ENCODE measurements at places on chromosomes 13 and 19.
A peak's percentile ranks its signal among the peaks of the same experiment; 100 is the strongest.

- DNase-seq, result no peak
Observed at GRCh38 chr13:103671547-103671946, 605.3 kb upstream of the SLC10A2 start.

GRCh38 chr19:50311723-50312635 is 17.2 kb downstream of the KCNC3 start:
- DNase-seq, result no peak

DNA sequence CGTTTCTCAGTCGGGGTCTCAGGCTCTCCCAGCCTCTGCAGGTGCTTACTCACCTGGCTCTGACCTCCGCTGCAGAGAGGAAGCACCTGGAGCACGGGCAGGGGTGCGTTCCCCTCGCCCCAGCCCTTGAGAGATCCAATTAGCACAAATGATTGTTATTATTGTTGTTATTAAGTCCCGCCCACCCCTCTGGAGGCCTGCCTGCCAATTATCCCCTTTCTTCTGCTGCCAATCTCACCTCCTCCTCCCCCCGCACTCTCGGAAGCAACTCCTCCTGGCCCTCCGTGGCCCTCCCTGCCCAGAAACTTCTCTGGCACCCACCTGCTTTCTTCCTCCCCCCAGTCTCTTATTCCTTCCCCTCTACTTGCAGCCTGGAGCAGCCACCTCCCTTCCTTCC is 8.8 kb downstream of the ZNF787 start:
- no peak for DNase-seq

- no peak for DNase-seq
Observed at GRCh38 chr19:4922530-4923275, 13.4 kb downstream of the UHRF1 start.

- no peak for DNase-seq
Observed at GRCh38 chr19:3464587-3465235, 15.6 kb downstream of the SMIM24 start.

- no peak for DNase-seq
Observed at GRCh38 chr19:33220115-33220514, 5.5 kb downstream of the SLC7A10 start.

DNA sequence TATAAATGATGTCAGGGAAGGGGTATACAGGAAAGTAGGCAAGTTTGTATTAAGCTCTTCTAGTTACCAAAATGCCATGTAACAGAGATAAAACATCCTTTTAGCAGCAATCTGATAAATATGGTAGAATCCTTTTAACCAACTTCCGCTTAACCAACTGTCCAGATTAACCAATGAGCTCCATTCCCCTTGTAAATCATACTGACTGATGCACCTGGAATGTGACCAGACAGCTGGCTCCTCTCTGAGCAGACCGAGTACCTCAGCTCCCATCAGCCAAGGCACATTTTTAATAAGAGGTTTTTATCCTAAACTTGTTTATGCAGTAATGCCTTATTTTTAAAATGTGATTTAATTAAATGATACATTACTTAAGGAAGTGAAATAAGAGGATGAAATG is 66.4 kb downstream of the KLF12 start:
- no peak for DNase-seq

DNA sequence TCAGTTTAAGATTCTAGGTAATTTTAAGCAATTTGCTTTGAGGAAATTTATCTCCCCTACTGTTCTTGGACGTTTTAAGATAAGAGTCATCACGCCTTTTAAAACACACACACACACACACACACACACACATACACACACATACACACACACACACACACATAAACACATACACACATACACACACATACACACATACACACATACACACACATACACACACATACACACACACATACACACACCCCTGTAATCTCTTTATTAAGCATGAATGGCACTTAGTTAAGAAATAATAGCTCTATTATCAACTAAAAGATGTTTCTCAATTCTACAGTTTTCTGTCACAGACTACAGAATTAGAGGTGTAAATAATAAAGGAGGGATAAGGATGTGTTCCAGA is 49.2 kb downstream of the EFNB2 start:
- DNase-seq, result no peak

DNA sequence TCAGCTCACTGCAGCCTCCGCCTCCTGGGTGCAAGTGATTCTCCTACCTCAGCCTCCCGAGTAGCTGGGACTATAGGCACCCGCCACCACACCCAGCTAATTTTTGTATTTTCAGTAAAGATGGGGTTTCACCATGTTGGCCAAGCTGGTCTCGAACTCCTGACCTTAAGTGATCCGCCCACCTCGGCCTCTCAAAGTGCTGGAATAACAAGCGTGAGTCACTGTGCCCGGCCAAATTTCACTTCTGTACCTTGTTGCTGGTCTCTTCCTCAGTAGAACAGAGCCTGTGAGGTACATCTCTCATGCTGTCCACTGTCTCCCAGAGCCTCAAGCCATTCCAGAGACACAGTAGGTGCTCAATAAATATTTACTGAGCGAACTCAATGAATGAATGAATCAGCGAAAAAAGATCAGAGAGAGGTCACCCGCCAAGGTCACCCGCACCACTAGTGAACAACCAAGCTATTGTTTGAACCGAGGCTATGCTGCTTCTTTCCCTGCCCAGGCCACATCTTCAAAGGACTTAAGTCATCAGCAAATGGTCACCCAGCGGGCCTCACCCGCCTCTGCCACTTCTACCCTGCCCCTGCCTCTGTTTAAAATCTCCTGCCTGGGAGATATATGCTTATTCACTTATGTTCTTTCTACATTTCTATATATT is 9.3 kb downstream of the TMEM143 start:
- peak; percentile 43 for DNase-seq

- no peak for DNase-seq
Observed at GRCh38 chr13:95181586-95181985, 119.7 kb downstream of the ABCC4 start.

DNA sequence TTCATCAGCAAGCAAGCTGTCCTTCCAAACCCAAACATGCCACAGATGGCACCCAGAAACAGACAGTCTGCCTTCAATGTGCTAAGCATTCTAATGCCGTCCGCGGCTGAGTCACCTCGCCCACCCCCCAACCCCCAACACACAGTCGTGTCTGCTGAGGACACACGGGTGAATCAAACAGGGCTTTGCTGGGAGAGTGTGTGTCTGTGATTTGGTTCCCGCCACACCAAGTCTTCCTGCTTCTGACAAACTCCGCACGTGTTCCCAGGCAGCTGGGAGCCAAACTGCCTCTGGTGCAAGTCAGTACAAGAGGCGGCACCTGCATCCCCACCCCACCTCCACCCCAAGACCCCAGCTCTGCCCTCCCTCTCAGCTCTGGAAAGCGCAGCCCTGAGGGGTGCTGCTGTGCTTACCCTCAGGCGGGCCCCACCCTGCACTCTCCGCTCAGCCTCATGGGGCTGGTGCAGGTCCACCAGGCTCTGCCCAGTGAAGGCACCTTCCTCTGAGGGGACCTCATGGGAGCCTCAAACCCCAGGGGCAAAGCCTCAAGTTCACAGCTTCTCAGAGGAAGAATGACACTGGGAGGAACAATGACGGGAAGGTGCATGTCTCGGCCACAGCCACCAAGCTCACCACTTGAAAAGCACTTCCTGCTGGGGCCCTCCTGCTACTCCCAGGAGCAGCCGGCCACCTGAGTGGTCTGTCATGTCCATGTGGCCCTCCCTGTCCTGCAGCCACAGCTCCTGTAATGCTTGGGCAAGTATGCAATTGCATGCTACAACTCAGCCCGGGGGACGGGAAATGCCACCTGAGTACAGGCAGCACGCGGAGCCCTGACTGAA is 15.0 kb upstream of the SLC35E1 start:
- DNase-seq, result peak; percentile 59

- no peak for DNase-seq
Observed at GRCh38 chr19:5727453-5728050, 7.1 kb downstream of the CATSPERD start.

DNA sequence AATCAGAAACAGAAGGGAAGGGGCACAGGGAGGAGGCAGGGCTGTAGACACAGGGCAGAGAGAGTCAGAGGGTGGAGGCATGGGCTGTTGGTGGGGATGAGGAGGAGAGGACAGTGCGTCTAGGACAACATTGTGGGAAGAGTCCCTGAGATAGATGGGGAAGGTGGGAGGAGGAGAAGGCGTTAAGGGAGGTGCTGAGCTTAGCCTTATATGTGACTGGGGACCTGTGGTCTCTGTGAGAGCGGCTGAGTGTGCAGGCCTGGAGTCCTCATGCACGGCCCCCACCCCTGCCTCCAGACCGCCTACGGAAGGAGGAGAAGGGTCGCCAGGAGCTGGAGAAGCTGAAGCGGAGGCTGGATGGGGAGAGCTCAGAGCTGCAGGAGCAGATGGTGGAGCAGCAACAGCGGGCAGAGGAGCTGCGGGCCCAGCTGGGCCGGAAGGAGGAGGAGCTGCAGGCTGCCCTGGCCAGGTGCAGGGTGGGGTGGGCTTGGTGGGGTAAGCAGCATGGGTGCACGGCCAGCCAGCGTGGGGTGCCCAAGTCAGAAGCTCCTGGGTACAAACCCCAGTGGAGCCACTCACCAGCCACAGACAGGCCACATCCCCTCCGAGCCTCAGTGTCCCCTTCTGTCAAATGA is 56.8 kb downstream of the KCNC3 start:
- no peak for DNase-seq

DNA sequence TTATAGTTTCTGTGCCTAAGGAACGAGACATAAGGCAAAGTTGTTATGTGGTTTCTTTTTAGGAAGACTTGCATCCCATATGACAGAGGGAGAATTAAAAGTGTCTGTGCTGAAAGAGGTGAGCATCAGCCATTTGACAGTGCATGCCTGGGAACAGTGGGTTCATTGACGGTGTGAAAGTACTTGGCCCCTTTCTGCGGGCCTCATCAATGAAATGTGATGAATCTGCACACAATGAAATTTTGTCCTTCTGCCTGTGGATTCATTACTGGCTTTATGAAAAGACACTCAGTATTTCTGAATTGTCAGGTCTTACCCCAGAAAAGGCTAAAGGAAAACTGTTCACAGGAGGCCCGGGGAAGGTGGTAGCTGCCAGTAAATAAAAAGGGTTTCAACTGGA is 295.8 kb downstream of the FOXO1 start:
- DNase-seq, result no peak

DNA sequence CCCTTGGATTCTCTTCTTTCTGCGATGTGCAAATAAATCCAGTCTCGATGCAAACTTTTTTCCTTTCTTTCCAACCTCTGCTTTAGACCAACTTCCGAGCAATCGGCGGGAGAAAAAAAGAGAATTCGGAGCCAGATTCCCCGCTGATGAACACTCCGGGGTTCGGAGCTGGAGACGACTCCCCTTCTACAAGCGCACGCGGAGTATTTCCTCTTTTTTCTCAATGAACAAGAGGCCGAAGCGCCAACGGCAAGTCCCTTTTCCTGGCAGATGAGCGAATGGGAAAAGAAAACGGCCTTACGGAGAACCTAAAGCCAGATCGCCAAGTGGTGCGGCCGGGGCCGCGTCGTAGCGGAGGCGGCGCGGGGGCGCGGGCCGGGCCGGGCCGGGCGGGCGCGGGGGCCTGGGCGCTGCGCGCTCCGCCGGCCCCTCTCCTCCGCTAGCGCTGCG is 250 bp downstream of the SPRY2 start:
- DNase-seq, result peak; percentile 41

- no peak for DNase-seq
Observed at GRCh38 chr13:99968521-99969452, 2.8 kb downstream of the ZIC5 start.

- peak; percentile 85 for DNase-seq
Observed at GRCh38 chr19:19668230-19669012, at the start of gene ZNF101. Gene ZNF101 (plus strand): TSS chr19:19668839. CDS start chr19:19668964, 125 bp downstream.

- DNase-seq, result peak; percentile 99
Observed at GRCh38 chr13:42747399-42747873, 33.9 kb upstream of the FAM216B start.

- no peak for DNase-seq
Observed at GRCh38 chr13:69109891-69110525, 997.6 kb upstream of the ATXN8OS start.

GRCh38 chr13:80361883-80362327 is 21.0 kb upstream of the SPRY2 start:
- peak; percentile 6 for DNase-seq

DNA sequence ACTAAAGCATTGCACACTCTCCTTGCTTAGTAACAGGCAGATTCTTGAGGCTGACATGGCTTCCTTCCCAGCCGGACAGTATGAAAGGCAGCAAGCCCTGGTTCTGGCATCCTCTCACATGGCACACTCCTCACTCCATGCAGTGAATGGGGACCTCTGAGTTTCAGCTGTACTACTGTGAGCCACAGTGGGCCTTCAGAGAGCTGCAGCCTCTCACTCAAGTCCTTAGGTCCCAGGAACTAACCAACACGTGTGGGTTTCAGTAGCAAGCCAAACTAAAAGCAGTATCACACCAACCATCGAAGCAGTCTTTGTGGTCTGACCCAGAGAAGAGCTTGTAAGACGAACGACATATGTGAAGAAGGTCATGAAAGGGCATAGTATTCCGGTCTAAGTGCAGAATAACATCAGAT is 128.2 kb downstream of the TBC1D4 start:
- DNase-seq, result no peak

DNA sequence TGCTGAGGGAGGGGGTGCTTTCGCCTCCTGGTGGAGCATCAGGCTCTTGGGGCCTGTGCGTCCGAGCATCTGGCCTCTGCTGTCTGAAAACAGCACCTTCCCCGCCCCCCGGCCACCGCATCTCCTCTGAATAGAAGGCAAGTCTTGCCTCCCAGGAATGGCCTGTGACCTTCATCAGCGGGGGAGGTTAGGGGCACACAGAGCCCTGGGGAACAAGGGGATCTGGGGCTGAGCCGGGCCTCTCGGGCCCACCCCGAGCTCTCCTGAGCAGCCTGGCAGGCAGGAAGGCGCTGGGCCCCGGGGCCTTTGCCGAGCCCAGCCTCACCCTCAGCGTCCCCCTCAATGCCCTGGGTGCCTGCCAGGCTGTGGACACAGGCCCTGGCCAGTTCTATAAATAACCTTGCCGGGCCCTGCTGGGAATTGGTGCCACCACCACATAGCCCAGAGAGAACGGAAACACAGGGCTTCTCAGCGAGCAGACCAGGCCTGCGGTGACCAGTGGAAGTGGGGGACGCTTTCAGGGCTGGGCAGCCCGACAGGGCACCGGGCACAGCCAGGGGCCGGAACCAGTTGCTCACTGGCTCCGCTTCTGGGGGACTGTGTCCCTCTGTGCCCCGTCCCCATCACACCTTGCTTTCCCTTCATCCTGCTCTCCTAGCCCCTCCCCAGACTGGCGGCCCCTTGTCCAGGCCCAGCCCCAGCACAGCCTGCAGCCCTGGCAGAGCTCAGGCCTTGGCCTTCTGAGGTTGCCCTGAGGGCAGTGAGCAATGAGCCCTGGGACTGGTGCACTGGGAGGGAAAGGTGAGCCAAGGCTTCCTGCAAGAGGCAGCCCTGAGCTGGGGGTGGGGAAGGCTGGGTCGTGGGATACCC is 9.5 kb downstream of the STK11 start:
- no peak for DNase-seq

DNA sequence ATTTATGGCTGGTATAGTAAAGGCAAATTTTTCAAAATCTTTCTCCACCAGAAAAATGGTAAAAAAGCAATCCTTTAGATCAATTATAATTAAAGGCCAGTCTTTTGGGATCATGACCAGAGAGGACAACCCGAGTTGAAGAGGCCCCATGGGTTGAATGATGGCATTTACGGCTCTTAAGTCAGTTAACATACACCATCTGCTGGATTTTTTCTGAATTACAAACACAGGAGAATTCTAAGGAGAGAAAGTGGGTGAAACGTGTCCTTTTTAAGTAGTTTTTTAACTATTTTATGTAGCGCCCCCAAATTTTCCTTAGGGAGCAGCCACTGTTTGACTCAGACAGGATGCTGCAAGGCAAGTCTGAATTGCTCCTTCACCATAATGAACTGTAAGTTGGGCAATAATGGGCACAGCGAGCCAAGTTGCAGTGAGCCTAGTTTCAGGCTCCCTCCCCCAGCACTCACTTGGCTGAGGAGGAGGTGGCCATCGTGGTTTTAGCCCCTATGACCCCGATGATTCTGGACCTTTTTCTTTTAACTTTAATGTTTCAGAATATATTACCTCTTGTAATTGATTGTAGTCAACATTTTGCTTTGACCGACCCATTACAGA is 13.6 kb upstream of the ZNF611 start:
- no peak for DNase-seq
